ENCODE measurements at places on chromosomes 7 and 10. TPM values are rescaled to one million over a fixed set of nuclear protein-coding genes. Genes with fewer than 3 reads are reported as not detected.

GRCh38 chr10:115050375-115051010 lies 42.7 kb upstream of the ATRNL1 start:
- no peak for DNase-seq
- H3K4me1 ChIP-seq, result no peaks in the 10 kb centered on the region
- no peaks in the 10 kb centered on the region for H3K36me3 ChIP-seq
- no peaks in the 10 kb centered on the region for H3K27me3 ChIP-seq
- no peak overlapping the region for H3K4me3 ChIP-seq

The CRPPA gene
- 9.9 TPM for total RNA-seq

DNA sequence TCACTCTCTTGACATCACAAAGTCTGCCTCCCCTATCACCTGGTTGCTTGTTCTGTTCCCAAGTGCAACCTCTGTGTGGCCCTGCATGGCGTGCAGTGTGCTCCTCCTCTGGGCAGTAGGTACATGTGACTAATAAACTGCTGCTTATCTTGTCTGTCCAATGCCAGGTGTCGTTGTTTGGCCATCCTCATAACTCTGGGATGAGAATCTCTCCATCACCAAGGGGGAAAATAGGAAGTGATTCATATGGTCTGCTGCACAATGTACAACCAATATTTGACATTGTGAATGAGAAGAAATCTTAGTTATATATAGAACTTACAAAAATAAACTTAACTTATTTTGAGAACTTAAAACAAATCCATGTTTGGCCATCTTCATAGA lies 135.2 kb downstream of the INHBA start:
- peaks cover 5% of the 10 kb centered on the region for H3K36me3 ChIP-seq
- H3K27me3 ChIP-seq, result no peaks in the 10 kb centered on the region
- H3K27ac ChIP-seq, result no peak overlapping the region
- peaks cover 15% of the 10 kb centered on the region for H3K4me1 ChIP-seq
- H3K4me3 ChIP-seq, result no peak overlapping the region
- DNase-seq, result no peak

DNA sequence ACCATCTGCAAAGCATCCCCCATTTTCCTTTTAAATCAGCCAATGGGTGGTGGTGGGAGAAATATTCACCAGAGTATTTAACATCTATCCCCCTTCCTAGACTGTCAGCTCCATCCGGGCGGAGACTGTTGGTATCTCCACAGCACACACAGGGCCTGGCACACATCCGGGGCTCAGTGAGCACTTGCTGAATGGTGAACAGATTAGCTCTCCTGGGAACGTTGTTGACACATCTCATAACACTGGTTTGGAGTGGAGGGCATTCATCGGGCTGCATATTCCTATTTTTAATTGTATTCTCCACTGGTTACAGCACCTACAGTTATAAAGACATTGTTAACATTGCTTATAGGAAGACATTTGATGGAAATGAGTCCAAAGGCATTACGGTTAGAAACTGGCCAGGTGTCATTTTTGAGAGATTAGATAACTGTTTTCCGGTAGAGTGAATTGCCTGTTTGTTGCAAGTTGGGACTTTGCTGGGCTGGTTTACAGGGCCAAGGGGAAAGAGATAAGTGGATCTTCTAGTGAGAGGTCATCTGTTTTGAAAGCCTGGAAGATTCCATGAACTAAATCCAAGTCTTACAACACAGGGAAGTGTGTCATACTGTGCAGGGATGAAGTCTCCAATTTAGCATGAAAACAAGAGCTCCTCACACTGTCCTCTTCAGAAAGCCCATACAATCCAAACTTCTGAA lies 101.8 kb downstream of the EGFR start:
- H3K4me3 ChIP-seq, result peak overlapping the region; percentile 5
- peak overlapping the region; percentile 73 for H3K27ac ChIP-seq
- peaks cover 10% of the 10 kb centered on the region for H3K36me3 ChIP-seq
- DNase-seq, result no peak
- no peaks in the 10 kb centered on the region for H3K27me3 ChIP-seq

The PAX4 gene
- not detected for total RNA-seq

DNA sequence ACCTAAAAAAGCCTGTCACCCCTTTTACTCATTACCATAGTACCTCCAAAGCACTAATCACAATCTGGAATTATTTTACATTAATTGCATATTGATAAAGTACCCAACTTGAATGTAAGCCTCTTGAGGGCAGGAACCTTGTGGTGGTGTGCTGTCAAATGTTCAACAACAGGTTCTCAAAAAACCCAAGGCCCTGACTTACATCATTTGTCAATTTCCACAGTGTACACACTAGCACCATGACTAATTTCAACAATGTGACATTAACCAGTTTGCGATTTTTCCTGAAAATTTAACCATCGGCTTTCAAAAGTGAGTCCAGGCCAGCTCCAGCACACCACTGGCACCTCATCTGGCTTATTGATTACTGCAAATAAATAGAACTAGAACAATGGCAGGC lies 87.5 kb downstream of the SVOPL start:
- no peak for DNase-seq

The NME8 gene
- not detected for total RNA-seq

All from Calu3 (cell line).